Neuronal stem cell (in vitro differentiated cells): ENCODE measurements at places on chromosomes 16 and 17.

DNA sequence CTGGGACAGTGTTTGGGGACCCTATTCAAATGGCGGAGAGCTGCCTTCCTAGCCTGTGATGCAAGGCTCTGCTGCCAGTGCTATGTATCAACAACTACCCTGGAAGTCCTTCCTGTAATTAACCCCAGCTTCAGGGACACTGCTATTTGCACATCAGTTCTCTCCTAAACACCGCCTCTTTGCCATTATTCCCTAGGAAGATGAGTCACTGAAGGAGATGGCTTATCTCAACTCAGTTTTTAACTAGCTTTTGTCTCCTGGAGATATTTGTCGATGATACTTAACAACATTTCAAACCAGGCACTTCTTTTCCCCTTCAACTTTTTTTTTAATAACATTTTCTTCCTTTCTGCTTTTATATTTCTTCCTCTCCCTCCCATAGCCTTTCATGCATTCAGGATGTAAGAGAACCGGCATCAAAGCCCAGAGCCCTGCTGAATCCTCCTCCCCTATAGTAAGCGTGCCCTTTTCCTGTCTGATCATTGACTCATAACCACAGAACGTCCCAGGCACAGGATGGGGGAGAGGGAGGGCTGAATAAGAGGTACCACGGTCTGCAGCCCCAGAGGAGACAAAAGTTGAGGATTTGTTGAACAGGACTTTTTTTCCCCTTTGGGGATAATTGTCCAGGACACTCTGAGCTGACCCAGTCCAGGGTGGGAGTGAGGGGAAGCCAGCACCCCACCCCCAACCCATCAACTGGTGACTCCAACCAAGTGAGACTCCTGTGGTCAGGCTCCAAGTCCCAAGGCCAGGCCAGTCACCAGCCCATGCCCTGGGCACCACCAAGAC is 387.8 kb upstream of the SALL1 start:
- DNase-seq, result no peak

DNA sequence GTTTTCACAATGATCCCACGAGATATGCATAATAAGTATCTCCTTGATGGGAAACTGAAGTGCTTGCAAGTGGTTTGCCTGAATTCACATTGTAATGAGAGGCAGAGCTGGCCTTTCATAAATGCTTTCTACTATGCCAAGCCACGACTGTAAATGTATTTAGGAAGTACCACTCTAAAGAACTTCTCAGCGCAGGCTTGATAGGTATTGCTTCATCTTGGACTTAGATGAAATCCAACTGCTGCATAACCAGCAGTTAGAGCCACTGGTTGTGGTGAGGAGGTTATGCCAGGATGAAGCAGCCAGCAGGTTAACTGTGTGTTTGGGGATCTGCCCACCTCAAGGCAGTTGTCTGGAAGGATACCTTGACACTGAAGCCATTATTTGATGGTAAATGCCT is 26.8 kb downstream of the MARCHF10 start:
- no peak for DNase-seq

- DNase-seq, result no peak
Observed at GRCh38 chr17:79851461-79851817, 12.2 kb upstream of the CBX4 start.

DNA sequence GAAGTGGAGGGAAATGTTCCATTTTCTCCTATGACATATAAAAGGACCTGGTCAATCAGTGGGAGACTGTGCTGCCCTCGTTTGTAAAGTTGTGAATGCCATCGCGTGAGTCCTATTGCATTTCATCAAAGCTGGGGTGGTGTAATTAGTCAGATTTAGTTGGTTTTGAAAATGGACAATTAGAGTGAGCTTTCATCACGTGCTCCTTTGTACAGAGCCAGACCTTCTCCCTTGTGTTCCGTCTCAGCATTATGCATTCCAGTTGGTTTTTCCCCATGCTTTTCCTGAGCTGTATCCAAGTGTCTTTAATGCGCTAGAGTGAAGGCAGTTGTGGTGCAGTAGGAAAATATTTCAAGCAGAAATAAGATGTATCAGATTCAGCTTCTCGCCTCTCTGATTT is 10.4 kb downstream of the SEC14L1 start:
- DNase-seq, result no peak

GRCh38 chr16:81817789-81818567 is 38.9 kb downstream of the PLCG2 start:
- no peak for DNase-seq

- DNase-seq, result no peak
Observed at GRCh38 chr16:30041841-30042240, 10.8 kb upstream of the TLCD3B start.

- DNase-seq, result no peak
Observed at GRCh38 chr16:50502616-50503011, 45.6 kb upstream of the NKD1 start.

GRCh38 chr17:8223356-8224126 is 13.2 kb upstream of the AURKB start:
- peak; percentile 59 for DNase-seq

- no peak for DNase-seq
Observed at GRCh38 chr16:53789137-53789536, 85.2 kb downstream of the FTO start.

DNA sequence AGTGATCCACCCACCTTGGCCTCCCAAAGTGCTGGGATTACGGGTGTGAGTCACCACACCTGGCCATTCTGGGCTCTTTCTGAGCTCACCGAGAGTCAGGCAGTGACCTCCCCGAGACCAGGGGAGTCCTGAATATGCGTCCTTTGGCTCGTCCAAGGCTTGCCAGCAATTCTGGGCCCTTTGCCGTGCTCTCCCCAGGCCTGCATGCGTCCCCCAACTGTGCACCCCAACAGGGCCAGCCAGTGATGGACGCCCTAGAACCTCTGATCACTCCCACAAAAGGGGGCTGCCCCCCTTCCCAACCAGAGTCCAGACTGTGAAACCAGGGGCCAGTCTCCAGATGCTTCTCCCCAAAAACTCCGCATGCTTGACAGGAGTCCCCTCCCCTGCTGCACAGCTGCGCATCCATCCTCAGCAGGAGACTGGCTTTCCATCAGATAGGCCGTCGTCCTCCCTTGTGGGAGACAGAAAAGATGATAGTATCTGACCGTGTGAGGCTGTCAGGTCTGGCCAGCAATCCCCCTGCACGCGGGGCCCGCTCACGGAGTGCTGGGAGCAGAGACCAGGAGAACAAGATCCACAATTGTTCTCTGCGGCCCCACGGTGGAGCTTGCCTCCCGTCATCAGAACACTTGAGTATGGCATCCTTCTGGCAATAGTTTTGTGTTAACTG is 15.5 kb downstream of the HS3ST6 start:
- no peak for DNase-seq
